ENCODE measurements at places on chromosomes 6 and 20.
A peak's percentile ranks its signal among the peaks of the same experiment; 100 is the strongest.

- DNase-seq: no peak
Measured at GRCh38 chr6:138204303-138204702, 14.0 kb downstream of the PBOV1 start.

- DNase-seq: no peak
Measured at GRCh38 chr6:158205169-158205944, 37.2 kb downstream of the GTF2H5 start.

DNA sequence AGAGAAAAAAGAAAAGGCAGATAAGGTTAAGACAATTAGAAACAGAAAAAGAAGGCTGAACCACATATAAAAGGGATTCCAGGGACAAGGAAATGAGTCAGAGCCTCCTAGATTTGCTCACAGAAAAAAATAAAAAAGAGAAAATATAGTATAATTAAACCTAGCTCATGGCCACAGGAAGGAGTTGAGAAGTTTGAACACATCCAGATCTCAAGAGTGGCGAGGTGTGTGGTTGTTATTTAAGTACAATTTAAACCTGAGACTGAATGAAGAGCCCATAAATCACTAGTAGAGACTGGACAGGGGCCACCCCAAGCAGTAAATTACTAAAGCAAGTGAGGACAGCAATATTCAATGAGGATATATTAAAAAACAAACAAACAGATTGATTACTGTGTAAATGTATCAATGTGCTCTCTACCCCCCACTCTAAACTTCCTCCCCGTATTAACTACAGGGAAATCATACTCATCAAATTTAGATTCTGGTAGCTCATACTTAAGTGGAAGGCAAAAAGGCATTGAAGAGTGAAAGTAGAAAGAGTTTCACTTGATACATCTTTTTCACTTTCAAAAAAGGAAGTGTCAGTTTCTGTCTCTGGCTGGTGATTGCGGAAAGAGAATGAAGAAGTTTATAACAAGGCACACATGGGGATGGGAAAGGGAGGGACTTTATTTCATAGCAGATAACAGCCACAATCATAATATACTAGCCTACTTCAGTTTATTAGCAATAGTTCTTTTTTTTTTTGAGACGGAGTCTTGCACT lies 49.3 kb upstream of the SCAF8 start:
- no peak for DNase-seq

DNA sequence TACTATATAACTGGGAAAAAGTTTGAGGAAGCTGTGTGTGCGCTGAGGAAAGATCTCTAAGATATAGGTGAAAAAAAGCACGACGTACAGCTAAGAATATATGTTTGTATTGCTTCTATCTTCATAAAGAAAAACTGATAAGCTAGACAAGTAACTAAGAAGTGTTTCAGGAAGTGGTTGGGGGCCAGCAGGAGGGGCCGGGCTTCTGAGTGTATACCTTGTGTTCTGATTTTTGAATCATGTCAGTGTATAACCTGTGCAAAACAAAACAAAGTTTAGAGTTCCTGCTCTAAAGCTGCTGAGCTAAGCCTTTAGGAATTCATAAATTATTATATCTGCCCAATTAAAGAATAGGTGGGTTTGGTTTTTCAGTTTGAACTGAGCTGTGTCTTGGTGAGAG lies 7.9 kb upstream of the OSER1 start:
- no peak for DNase-seq

DNA sequence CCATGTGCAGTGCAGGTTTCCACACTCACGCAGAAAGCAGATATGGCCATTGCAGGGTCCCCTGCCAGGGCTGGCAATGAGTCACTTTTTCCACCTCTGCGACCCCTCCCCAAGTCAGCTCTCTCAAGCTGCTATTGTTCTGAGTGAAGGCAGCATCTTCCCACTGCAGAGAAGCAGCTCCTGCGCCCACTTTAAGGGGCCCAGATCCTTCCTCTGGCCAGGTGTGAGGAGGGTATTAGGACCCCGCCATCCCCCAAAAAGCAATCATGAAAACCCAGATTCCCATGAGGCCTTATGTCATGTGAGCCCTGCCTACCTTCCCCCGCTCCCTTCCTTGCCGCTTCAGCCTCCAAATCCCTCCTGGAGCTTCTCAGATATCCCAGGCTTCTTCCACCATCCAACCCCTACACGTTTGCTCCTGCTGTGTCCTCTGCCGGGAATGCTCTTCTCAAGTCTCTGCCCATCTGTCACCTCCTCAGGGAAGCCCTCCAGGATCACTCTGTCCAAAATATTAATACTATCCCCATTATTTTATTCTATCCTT lies 220.3 kb downstream of the NFATC2 start:
- no peak for DNase-seq

DNA sequence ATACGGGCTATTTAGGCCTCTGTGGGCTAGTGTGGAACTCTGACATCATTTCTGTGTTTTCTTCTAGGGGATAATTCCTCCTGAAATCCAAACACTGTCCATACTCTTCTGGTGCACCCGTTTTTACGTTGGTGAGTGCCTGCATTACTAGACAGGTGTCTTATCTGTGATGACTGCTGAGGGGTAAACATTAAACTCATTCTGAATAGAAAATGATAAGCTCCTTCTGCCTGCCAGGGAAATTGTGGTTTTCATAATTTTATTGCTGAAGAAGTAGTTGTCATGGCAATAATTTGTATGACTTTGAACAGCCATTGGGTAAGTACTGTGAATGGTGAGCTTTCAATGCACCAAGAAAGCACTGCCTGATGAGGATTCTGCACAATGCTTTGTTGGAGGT lies 705.6 kb downstream of the UTRN start:
- no peak for DNase-seq

DNA sequence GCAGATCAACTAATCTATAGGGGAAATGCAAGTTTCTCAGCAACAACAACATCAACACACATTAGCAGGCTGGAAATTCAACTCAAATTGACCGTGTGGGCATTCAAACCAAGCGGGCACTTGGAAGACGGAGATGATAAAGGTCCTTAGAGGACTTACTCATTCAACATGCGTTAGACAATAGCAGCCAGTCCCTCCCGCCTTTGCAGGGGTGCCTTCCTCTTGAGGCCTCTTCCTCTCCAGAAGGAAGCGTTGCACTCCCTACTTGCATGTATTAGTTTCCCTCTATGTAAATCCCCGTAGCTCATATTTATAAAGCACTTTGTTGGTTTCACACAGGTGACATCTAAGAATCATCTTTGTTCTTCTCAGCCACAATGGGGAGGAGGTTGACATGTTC lies 300.8 kb upstream of the STXBP5 start:
- no peak for DNase-seq

DNA sequence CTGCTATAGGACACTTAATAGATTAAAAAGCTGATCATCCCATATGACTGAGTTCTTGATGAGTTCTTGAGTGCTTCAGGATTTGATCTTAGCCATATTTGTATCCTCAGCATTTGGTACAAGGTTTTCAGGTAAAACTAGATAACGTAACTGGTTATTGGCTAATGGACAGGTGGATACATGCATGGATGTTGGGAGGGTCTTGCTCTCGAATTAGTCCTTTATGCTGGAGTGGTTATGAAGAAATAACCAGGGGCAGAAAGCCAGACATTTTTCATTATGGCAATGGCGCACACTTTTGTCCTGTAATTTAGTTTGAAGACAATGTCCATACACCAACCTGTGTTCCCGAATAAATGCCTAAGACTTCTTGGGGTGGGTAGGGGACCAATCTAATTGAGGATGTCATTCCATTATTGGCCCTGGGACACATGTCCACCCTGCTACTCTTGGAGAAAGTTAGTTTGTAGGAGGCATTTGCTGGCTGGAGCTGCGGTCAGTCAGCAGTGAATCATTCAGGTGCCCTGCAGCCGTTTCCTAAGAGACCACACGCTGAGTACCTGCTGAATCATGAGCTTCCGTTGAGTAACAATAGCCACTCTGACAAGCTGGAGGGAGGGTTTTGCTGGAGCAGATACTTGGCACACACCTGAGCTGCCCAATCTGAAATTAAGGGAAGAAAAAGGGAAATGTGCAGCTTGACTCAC lies 194.4 kb downstream of the FOXA2 start:
- no peak for DNase-seq

DNA sequence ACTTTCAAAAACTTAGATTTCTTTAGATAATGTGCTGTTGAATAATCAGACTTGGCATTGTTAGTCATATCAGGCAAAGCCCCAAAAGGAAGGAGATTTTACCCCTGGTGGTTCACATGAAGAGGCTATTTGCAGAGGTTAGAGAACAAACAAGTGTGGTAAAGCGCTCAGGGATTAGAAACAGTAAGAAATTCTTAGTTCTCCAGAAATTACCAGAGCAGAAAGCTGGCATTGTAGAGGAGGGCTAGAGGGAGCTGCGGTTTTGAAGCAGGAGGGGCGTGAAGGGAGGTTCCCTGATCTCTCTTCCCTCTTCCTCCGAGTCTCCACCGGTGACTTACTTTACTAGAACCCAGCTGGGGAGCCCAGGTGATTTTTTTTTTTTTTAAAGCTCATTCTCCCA lies 10.2 kb downstream of the MYO6 start:
- no peak for DNase-seq

DNA sequence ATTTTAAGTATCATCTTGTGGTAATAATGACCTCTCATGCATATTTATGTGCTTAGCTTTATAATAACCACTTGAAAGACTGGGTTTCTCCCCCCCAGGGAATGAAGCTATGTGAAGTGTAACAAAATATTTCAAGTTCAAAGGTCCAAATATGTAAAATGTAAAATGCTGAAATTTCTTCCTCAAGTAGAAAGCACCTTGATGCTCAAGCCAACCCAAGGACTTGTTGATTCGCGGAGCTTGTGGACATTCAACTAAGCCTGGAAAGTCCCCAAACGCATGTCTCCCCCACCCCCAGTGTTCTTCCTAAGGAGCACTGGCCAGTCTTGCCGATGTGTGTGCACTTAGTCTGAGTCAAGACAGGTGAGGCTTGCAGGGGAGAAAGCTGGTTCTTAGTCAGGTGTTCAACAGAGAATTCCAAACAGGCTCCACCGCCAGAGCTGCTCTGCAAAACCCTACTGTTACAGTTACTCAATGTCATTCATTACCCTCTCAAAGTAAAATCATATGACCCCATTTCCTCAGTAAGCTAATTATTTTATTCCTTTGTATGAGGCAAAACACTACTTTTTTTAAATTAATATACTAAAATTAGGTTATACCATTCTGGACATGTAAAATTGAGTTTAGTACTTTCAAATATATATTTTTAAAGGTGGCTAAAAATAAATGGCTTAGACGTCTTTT lies 46.9 kb upstream of the QKI start:
- no peak for DNase-seq

DNA sequence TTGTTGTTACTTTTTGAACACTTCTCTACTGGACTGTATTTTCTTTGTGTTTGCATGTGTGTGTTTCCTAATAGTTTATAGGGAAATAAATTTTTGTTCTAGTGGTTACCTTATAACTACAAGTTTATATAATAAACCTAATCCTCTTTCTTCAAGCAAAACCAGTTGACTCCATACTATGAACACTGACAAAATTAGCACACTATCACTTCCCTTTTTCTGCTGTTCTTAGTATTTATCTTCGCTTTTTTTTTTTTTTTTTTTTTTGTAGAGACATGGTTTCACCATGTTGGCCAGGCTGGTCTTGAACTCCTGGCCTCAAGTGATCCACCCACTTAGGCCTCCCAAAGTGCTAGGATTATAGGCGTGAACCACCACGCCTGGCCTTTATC lies 25.0 kb upstream of the C6orf62 start:
- no peak for DNase-seq

DNA sequence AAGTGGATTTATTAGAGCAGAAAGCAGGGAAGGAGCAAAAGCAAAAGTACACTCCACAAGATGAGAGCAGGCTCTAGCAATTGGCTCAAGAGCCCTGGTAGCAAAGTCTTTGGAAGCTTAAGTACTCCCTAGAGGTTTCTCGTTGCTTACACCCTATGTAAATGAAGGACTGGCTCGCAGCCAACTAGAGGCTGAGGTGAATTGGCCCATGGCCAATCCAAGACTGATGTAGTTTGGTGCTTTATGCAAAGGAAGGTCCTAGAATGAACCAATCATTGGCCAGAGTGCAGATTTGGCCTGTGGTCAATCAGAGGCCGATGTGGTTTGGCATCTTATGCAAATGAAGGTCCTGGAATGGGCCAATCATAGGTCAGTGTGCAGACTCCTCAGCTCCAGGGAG lies 191.3 kb upstream of the ARID1B start:
- no peak for DNase-seq

- DNase-seq: no peak
Measured at GRCh38 chr6:43107344-43108062, 31.4 kb downstream of the PTK7 start.

DNA sequence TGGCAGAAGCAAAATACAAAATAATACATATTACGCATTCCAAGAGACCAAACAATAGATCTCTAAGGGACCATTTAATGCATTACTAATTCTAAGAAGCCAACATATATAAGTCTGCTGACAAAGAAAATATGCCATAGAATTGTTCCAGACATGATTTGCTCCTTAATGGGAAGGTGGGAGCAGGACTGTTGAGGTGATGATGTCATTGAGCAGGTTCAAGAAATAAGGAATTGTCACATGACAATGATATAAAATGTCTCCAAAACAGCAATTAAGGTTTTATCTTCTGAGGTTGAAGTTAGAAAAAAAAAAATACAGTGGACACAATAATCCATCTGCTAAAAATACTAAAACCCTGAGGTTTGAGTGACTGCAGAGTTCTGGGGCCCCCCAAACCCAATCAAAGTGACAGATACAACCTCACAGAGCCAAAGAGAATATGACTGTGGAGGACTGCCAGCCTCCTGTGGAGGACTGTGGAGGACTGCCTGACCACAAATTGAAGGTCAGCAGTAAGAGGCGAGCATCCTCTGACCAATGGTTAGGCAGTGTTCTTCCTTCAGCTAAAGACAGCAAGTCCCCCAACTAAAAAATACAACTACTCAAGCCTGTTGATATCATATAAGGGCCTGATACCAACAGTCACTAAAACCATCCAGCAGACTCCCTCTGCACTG lies 39.0 kb downstream of the TOMM6 start:
- DNase-seq: no peak

- DNase-seq: peak; percentile 44
Measured at GRCh38 chr6:81263531-81264168, 488.8 kb downstream of the TENT5A start.

GRCh38 chr6:88539295-88539764 lies 373.2 kb upstream of the CNR1 start:
- no peak for DNase-seq

DNA sequence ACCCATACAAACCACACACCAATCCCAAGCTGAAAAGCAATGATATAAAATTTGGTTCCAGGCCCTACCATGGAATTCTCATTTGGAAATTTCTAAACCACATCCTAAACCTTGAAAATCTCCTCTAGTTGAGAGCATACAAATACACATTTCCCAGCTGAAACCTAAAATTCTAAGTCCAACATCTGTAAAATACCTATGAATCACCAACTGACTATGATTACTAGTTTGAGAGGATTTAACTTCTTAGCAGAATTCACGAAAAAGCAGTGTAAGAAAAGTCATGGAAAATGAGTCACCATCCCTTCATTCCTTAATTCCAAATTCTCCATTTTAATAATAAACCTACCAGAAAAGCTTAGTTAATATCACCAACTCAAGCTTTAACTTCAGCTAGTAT lies 15.4 kb downstream of the RANBP9 start:
- DNase-seq: no peak
